ENCODE measurements at places on chromosomes 6 and 20.

DNA sequence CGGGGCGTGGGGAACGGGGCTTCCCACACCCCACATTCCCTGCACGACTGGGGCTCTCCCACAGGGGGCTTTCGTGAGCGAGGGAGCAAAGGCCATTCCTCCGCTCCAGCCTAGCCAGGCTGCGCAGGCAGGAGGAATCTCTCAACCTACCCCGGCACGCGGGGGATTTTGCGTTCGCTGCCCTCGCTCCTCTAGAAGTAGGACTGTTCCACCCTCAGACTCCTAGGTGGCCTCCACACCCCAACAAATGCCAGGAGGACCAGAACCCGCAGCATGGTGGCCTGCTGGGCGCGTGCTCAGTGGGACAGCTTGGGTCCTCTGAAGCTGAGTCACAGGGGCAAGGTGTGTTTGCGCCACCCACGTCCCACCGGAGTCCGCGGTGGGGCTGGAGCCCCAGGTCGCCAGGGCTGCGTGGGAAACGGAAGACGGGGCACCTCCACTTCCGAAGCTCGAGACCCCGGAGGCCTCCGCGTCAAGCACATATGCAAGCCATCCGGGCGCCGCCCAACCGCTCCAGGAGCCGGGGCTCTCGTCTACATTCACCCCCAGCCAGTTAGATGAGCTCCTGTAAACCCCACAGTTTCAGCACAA is 1938.5 kb upstream of the DEFB115 start:
- no peaks in the 10 kb centered on the region for H3K27me3 ChIP-seq
- DNase-seq = peak; percentile 14
- H3K4me3 ChIP-seq = no peak overlapping the region
- no peaks in the 10 kb centered on the region for H3K4me1 ChIP-seq

DNA sequence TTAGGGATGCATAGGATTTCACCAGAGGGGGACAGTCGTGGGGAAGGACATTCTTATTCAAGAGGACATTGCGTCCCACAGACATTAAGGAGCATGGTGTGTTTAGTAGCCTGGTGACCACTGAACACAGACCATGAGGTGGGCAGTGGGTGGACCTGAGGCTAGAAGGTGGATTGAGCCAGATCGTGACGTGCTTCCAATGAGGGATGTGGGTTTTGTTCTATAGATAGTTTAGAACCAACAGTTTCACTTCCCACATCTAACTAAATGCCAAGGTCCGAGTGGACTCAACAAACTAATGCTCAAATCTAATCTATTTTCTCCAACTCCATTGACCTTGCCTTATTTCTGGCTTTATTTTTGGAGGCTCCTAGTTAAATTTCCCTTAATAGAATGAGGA is 58.5 kb downstream of the OGFRL1 start:
- no peak overlapping the region for H3K4me3 ChIP-seq
- peaks cover 4% of the 10 kb centered on the region for H3K27me3 ChIP-seq
- no peak overlapping the region for H3K27ac ChIP-seq
- H3K4me1 ChIP-seq = peaks cover 1% of the 10 kb centered on the region
- no peaks in the 10 kb centered on the region for H3K36me3 ChIP-seq
- DNase-seq = no peak

DNA sequence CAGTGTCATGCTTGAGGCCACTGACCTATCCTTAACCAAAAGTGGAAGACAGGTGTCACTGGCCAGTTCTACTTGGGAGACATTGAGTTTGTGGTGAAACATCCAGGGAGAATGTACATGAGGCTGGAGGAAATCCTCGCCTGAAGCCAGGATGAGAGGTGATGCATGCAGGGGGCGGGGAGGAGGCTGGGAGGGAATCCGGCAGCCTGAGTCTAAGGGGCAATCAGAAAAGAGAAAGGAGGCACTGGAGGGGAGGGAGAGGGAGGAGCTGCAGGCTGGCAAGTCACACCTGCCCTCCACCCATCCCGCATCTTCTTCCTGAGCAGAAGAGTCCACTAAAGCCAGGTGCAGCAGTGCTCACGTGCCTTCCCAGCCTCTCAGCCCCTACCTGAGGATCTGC is 14.9 kb upstream of the DDO start:
- H3K27ac ChIP-seq = no peak overlapping the region
- H3K27me3 ChIP-seq = peaks cover 9% of the 10 kb centered on the region
- no peak for DNase-seq

GRCh38 chr20:13212750-13213149 is 8.3 kb upstream of the ISM1 start:
- peaks cover 4% of the 10 kb centered on the region for H3K4me1 ChIP-seq
- H3K27ac ChIP-seq = no peak overlapping the region
- no peaks in the 10 kb centered on the region for H3K36me3 ChIP-seq
- no peak overlapping the region for H3K4me3 ChIP-seq

DNA sequence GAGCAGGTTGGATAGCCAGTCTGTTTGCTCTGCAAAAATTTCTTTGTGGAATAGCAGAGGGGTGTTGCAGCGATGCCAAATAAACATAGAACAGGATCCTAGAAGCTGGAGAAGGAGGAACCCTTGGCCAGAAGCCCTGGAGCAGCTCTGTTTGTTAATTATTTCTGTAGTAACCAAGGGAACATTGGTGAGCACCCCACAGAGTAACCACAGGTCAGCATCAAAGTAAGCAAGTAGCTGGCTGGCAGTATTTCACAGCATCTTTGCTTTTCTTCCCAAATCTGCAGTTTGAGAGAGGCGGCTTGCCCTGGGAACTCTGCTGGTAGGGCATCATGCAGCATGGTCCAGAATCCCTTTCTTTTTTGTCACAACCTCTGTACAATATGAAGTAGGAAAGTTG is 12.7 kb upstream of the APMAP start:
- no peak overlapping the region for H3K27ac ChIP-seq
- H3K36me3 ChIP-seq = peaks cover 74% of the 10 kb centered on the region
- peaks cover 5% of the 10 kb centered on the region for H3K4me1 ChIP-seq
- DNase-seq = no peak

GRCh38 chr20:50577175-50578018 is 67.2 kb downstream of the PTPN1 start:
- DNase-seq = no peak
- no peaks in the 10 kb centered on the region for H3K27me3 ChIP-seq
- H3K36me3 ChIP-seq = peaks cover 92% of the 10 kb centered on the region
- H3K4me3 ChIP-seq = no peak overlapping the region

- H3K36me3 ChIP-seq = no peaks in the 10 kb centered on the region
- H3K4me1 ChIP-seq = no peaks in the 10 kb centered on the region
- no peak overlapping the region for H3K4me3 ChIP-seq
- H3K27ac ChIP-seq = no peak overlapping the region
- DNase-seq = no peak
Observed at GRCh38 chr20:12072954-12073264, 155.2 kb downstream of the BTBD3 start.

GRCh38 chr6:12546410-12547002 is 170.1 kb upstream of the PHACTR1 start:
- H3K4me3 ChIP-seq = no peak overlapping the region
- no peaks in the 10 kb centered on the region for H3K4me1 ChIP-seq
- H3K27ac ChIP-seq = no peak overlapping the region
- DNase-seq = no peak

GRCh38 chr6:134341999-134342567 is 24.2 kb upstream of the SGK1 start:
- H3K36me3 ChIP-seq = no peaks in the 10 kb centered on the region
- DNase-seq = no peak
- peaks cover 11% of the 10 kb centered on the region for H3K4me1 ChIP-seq
- H3K4me3 ChIP-seq = no peak overlapping the region
- no peak overlapping the region for H3K27ac ChIP-seq

DNA sequence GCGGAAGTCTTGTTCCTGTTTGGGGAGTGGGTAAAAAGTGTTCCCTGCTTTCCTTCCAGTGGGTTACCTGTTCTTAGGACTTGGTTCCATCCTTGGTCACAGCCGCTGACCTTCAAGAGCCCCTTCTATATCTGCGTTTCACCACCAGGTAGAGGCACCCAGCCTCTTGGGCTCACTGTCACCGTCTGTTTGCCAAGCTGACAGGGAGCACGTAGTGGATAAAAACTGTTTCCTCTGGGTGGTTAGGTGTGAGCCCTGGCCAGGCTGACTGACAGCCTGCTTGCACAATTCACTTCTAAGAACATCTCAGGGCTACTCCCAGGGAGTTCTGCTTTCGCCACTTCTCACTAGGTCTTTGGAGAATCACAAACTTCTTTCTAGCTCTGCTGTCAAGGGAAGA is 1.8 kb upstream of the JPH2 start:
- peaks cover 53% of the 10 kb centered on the region for H3K27me3 ChIP-seq
- no peaks in the 10 kb centered on the region for H3K36me3 ChIP-seq
- H3K27ac ChIP-seq = no peak overlapping the region
- peaks cover 8% of the 10 kb centered on the region for H3K4me1 ChIP-seq

GRCh38 chr6:9646342-9647070 is 768.4 kb downstream of the TFAP2A start:
- no peaks in the 10 kb centered on the region for H3K4me1 ChIP-seq
- H3K27me3 ChIP-seq = no peaks in the 10 kb centered on the region
- H3K4me3 ChIP-seq = no peak overlapping the region
- no peak for DNase-seq
- H3K36me3 ChIP-seq = no peaks in the 10 kb centered on the region

DNA sequence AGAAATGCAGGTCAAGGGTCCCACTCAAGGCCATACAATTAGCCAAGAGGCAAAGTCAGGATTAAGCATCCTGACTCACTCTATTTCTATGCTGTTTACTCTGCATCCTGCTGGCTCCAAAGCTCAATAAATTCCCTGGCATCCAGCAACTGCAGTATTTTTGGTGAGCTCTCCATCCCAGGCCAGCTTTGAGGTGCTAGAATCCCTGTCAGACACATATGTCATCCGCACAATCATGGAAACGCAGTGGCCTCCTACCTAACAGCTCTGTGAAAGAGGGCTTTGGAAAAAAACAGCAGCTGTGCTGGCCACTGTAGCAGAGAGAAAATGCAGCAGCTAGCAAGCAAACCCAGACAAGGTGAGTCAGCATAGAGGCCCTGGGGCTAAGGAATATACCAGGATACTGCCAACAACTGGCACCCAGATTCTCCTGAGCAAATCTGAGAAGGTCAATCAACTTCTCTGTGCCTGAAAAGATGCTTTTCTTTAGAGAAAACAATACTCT is 58.4 kb downstream of the ANKEF1 start:
- H3K36me3 ChIP-seq = no peaks in the 10 kb centered on the region
- peaks cover 21% of the 10 kb centered on the region for H3K27me3 ChIP-seq
- H3K4me3 ChIP-seq = no peak overlapping the region
- no peaks in the 10 kb centered on the region for H3K4me1 ChIP-seq
- no peak overlapping the region for H3K27ac ChIP-seq
- no peak for DNase-seq

DNA sequence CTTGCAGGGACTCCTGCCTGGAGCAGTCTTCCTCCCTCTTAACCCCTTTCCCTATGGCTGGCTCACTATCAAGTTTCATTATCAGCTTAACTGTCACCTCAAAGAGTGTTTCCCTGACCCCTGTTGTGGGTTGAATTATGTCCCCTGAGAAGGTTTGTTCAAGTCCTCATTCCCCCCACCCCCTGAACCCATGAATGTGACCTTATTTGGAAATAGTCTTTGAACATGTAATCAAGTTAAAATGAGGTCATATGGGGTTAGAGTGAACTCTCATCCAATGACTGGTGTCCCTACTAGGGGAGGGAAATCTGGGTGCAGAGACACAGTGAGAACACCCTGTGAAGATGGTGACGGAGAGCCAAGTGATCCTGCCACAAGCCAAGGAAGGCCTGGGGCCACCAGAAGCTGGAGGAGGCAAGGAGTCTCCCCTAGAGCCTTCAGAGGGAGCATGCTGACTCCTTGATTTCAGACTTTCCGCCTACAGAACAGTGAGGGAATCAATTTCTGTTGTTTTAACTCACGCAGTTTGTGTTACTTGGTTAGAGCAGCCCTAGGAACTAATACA is 165.2 kb upstream of the TOP1 start:
- no peak for DNase-seq
- H3K27me3 ChIP-seq = no peaks in the 10 kb centered on the region
- H3K36me3 ChIP-seq = no peaks in the 10 kb centered on the region
- no peaks in the 10 kb centered on the region for H3K4me1 ChIP-seq
- no peak overlapping the region for H3K27ac ChIP-seq
- H3K4me3 ChIP-seq = no peak overlapping the region

- H3K4me1 ChIP-seq = no peaks in the 10 kb centered on the region
- H3K27ac ChIP-seq = no peak overlapping the region
- H3K36me3 ChIP-seq = no peaks in the 10 kb centered on the region
Observed at GRCh38 chr6:159268511-159268910, 99.3 kb downstream of the FNDC1 start.

DNA sequence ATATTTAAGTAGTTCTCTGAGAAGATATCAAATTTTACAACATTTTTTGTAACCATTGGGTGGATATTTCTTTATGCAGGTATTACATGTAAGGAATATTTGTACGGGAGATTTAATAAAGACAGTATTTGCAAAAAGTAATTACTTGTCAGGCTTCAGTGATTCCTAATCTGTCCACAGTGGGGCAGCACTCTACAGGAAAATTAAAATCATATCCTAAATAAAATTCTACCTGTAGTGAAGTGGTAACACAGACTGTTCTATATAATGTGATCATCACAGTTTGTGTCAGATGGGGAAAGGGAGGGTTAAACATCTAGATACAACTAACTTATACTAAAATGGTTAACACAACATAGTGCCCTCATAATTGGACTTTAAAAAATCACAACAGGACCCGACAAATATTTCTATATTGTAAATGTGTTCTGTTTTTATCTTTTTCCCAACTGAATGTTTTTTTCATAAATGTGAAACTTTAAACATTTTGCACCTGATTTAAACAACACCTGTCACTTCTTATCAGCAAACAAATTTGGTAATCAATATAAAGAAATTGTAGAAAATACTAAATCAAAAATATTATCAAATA is 145.6 kb upstream of the MANEA start:
- H3K4me1 ChIP-seq = no peaks in the 10 kb centered on the region
- H3K36me3 ChIP-seq = no peaks in the 10 kb centered on the region
- peaks cover under 1% of the 10 kb centered on the region for H3K27me3 ChIP-seq
- no peak overlapping the region for H3K27ac ChIP-seq
- no peak for DNase-seq

DNA sequence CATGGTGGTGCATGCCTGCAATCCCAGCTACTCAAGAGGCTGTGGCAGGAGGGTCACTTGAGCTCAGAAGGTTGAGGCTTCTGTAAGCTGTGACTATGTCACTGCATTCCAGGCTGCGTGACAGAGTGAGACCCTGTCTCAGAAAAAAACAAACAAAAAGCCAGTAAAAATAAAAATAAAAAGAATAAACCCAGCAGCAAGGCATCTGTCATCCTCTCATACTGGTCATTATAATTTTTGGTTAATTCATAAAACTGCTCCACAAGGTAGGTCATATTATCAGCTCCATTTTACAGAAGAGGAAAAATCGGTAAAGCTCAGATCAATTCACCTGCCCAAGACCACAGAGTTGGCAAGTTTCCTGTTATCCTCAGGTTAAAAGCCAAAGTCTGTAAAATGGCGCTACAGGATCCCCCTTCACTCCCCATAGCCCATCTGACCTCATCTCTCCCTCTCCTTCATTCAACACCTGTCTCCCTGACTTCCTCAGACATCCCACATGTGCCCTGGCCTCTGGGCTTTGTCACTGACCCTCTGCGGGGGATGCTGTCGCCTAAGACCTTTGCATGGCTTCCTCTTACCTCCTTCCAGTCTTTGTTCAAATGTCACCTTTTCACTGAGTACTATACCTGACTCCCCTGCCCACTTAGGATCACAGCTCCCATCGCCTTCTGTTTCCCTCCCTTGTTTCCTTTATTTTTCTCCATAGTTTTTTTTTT is 213.2 kb upstream of the ZNF217 start:
- H3K36me3 ChIP-seq = no peaks in the 10 kb centered on the region
- H3K27ac ChIP-seq = no peak overlapping the region
- H3K27me3 ChIP-seq = no peaks in the 10 kb centered on the region
- H3K4me1 ChIP-seq = peaks cover 4% of the 10 kb centered on the region

Measured in activated T-cell treated with anti-CD3 and anti-CD28 coated beads, Interleukin-2, amount 50 U/mL, for 24 hours (primary cell).